ENCODE measurements at places on chromosomes 2 and 18.

DNA sequence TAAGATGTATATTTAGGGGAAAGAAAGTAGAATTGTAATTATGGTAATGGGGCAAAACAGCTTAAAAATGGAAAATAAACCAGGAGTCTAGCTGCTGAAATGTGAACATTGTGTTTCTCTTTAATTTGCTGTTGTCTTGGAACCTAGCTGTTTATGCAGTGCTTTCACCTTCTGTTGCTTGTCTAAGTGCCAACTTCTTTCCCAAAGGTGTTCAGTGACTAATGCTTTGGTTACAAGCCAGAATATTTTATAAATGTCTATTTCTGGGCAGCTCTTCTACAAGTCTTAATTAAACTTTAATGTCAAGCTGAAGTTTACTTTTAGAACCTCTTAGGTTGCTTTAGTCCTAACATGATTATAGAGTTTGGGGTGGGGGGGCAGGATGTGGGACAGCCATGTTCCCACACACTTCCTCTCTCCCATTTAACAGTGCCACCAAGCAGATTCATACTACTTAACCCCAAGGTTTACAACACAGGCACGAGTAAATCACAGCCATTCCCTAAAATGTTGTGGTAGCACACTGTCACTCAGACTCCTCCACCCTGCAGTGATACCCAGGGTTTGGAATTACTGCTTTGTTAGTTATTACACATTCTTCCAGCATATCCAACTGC is 60.6 kb downstream of the ITGA4 start:
- DNase-seq: no peak

- no peak for DNase-seq
Observed at GRCh38 chr18:48216639-48217257, 192.4 kb downstream of the ZBTB7C start.

DNA sequence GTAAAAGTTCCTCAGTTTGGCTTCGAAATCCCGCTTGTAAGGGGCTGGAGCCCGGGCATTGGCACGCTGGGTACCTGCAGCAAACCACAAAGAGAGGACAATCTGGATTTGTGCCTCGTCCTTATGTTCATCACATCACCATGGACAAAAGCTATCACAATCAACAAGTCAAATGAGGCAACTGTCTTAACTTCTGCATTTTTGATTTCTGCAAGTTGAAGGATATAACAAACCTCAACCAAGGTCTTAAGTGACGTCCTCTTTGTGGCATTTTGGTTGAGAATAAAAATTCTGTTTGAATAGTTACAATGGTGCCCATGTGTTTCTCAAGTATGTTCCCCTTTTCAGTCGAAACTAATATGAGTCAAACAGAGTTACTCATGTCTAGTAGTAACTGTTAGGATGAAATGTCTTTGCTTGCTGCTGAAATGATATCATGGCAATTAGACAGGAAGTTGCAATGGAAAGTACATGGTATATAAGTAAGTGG is 70.8 kb upstream of the STK17B start:
- no peak for DNase-seq

DNA sequence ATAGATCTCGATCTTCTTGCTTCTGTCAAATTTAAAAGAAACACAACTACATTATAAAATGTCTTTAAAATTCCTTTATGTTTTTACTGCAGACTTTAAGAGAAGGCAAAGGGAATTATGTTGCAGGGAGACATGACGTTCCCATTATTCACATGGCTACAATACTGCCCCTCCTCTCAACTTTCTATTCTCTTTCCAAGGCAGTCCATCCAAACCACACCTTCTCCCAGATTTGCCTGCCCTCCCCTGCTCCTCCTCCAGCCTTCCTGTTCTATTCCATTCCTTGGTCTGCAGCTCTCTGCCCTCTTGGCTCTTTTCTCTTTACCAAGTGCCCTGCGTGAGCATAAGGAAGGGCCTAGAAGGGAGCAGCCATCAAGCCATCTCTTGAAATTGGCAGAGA is 61.3 kb downstream of the NABP1 start:
- no peak for DNase-seq
